ENCODE measurements at places on chromosomes 12 and 14.
A peak's percentile ranks its signal among the peaks of the same experiment; 100 is the strongest.

- peak; percentile 57 for DNase-seq
These were observed 41.9 kb downstream of the ATP23 start for GRCh38 chr12:57983146-57983857.

GRCh38 chr12:4014444-4014843, 141.2 kb upstream of the PARP11 start:
- no peak for DNase-seq

GRCh38 chr12:73053893-73054292, 781.7 kb downstream of the TRHDE start:
- no peak for DNase-seq

GRCh38 chr14:22112004-22112403, 438.4 kb upstream of the OR4E1 start:
- DNase-seq: peak; percentile 3

GRCh38 chr12:83031196-83031595, 344.5 kb downstream of the TMTC2 start:
- DNase-seq: no peak

DNA sequence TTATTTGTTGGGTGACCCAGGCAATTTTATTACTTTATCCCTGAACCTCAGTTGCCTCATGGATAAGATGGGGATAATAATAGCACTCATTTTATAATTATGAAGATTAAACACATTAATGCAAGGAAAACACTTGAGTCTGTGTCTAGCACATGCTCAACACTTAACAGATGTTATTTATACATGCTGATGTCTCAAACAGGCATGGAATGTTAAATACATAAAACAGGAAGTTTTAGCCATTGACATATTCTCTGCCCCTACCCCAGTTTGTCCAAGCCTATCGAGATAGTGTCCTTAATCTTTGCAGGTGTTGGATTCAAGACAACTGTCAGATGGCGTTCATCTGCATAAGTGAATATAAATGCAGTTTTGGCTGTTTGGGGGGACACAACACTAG, 109.8 kb downstream of the SCAF11 start:
- DNase-seq: no peak

- no peak for DNase-seq
These were observed 1.3 kb upstream of the NR2C1 start for GRCh38 chr12:95074766-95075165.

DNA sequence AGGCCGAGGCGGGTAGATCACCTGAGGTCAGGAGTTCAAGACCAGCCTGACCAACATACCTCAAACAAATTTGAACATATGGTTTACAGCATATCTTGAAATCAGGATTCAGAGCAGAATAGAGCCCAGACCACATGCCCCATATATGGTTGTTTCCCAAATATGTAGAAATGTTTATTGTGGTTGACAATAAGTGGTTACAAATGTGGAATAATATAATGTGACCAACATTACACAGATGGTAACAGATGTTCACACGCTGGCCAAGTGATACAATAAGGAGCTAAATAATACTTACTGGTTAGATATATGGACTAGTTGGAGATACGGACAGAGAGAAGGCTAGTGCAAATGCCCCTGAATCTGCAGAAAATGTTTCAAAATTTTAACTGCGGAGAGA, 85.3 kb downstream of the MAPKAPK5 start:
- no peak for DNase-seq

GRCh38 chr12:122999196-122999946, 18.9 kb downstream of the ARL6IP4 start:
- DNase-seq: no peak

DNA sequence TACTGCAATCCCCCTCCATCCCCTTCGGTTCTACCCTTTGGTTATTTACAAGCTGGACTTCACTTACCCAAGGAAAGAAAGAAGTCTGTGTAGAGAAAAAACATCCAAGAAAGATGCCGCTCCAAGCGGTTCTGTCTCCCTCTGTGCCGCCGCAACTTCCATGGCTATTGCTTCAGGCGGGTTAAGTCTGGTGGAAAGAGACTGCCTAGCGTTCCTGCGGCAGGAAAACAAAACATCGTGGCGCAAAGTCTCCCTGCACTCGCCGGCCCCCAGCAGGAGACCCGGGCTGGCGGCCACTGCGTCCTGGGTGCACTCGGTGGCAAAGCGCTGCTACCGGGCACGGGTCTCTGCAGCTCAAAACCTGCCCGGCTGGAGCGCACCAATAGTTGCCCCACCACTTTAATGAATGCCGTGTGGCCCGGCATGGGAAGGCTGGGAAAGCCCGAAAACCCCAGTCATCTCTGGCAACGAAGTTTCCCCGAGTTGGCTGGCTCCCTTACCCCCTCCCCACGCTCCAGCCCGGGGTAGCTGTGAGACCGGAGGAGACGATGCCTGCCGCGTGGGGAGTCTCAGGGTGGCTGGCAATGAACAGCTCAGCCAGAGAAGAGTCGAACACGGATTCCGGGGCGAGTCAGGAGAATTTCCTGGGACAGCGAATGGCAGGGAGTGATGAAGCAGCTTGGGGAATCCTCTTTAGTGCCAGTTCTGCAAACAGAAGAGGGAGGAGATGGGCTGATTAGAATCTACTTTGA, 3.5 kb upstream of the KCNK10 start:
- peak; percentile 13 for DNase-seq

GRCh38 chr14:75461755-75462349, 34.0 kb downstream of the JDP2 start:
- no peak for DNase-seq

DNA sequence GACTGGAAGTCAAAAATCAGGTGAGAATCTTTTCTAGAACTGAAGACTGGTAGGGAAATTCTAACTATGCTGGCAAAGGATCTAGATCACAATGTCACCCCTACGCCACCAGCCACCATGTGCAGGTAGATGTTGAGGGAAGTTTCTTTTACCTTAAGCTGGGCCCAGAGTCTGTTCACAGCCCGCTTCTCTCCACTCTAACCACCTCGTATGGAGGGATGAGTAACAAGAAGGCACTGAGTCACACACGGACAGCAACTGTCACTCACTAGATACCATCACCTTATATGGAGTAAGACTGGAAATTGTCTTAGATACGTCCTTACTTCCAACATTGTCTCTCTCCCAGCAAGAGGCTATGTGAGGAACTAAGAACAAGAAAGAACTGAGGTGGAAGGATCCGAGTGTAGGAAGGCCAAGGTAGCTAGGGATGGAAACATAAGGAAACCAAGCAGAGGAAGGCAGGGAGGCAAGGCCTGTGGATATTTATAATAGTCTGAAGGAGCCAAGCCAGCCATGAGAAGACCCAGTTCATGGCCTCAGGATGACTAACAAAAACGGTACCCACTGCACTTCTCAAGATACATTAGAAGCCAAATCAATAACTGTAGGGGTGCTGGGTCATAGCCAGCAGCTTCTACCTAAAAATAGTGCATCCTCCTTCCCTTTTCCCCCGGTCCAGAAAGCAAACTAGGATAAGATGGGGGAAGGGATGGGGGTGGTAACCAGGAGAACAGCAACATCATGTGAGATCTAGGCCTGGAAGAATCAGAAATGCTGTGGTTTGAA, 15.5 kb downstream of the REM2 start:
- DNase-seq: peak; percentile 89

DNA sequence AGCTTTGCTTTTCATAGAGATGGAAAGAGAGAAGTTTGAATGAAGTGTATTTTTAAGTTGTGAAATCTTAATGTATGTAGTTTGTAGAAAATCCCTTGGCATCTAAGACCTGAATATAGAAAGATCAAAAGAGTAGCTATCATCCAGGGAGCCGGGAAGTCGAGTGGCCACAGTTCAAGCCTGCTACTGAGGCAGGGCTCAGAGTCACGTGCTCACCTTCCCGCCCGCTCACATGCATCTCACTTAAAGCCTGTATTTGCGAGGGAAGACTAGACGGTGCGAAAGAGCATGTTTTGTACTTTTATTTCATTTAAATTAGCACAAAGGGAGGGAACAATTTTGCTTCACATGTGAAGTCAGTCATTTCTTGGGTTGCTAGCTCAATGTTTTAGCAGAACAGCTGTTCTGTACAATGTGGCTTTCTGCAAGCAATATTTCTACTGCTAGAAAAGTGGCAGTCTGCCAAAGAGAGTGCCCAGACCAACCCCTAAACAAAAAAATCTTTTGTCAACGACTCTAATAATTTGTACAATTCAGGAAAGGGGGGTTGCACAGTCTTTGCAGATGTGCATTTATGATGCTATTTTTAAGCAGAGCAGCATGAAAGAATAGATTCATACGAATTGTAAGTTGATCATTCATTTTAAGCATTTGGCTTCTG, 290.7 kb downstream of the NPAS3 start:
- DNase-seq: no peak

DNA sequence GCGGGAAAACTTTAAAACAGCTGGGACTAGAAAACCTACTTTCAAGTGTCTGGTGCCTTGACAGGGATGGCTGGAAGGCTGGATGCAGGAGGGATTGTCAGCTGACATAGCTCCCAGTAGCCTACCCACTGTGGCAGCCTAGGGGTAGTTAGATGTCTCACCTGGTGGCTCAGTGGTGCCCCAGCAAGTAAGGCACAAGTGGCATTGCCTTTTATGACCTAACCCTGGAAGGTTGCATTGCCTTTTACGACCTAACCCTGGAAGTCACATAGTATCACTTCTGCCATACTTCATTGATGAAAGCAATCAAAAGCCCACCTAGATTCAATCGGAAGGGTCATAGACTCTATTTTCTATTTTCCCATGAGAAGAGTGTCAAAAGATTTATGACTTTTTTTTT, 724.7 kb upstream of the TBX3 start:
- no peak for DNase-seq

- DNase-seq: no peak
These were observed 1104.7 kb downstream of the BCL11B start for GRCh38 chr14:98167275-98167674.

- DNase-seq: peak; percentile 57
These were observed 42.4 kb upstream of the SGPP1 start for GRCh38 chr14:63770187-63770807.

DNA sequence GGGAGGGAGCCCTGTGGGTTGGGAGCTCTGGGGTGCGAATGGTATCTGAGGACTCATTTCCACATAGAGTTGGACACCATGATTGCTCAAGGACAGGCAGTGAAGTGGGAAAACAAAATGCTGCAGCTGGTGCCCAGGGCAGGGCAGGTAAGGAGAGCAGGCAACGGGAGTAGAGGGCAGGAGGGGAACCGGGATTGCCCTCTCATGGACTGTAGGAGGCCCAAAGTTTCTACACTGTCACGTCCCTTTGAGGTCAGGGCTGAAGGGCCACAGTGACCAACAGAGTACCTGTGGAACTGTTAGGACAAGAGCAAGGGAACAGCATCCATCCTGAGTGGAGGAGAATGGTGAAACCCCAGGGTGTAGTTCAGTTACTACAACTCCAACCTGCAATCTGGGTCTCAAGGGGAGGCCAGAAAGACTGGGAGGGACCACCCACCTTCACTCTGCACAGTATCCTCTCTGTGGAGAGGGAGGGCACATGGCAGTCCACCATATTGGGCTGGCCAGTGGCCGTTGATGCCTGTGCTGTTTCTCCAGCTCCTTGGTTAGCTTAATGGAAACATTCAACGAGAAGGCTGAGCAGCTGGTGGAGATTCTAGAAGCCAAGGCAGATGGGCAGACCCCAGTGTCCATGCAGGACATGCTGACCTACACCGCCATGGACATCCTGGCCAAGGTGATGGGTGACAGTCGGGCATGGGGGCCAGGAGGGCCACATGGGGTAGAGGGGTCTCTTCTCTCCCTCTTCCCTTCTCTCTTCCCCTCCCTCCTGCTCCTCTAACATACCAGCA, 22.2 kb downstream of the CYP46A1 start:
- no peak for DNase-seq

- no peak for DNase-seq
These were observed 61.1 kb downstream of the PRMT8 start for GRCh38 chr12:3551976-3552725.

DNA sequence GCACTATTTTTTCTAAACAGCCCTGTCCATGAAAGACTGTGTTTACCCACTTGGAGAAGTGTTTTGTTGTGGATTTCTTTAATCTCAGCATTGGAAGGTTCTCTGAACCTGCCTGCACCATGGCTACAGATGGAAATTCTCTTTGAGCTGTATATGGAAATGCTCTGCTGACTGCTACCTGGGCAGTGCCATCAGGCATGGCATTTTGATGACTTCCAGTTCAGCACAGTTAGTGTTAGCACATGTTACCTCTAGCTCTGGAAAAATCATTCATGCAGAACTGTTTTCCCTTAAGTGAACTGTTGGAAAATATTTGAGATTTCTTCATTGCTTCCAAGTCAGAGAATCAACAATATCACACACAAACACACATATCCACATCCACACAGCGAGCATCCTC, 52.6 kb upstream of the RIC8B start:
- DNase-seq: no peak

- peak; percentile 35 for DNase-seq
These were observed 75.2 kb downstream of the PITPNM2 start for GRCh38 chr12:123075646-123076171.

DNA sequence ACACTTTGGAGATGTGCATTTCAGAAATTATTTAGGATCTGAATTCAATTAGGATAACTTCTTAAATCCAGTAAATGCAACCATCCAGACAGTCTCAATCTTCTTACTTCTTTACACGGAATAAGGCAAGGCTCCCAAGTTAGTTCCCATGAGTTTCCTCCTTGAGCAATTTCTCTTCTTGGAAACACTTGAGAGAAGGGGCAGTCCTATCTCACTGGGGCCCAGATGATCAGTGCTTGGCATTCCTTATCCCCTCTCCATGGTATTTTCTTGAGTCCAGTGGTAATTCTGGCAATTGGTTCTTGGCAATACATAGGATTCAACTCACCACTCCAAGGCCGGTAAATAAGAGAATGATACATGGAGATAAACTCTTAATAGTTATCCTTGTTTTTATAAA, 87.1 kb upstream of the PTHLH start:
- DNase-seq: no peak

GRCh38 chr14:54256156-54256555, 140.7 kb upstream of the CDKN3 start:
- DNase-seq: no peak

DNA sequence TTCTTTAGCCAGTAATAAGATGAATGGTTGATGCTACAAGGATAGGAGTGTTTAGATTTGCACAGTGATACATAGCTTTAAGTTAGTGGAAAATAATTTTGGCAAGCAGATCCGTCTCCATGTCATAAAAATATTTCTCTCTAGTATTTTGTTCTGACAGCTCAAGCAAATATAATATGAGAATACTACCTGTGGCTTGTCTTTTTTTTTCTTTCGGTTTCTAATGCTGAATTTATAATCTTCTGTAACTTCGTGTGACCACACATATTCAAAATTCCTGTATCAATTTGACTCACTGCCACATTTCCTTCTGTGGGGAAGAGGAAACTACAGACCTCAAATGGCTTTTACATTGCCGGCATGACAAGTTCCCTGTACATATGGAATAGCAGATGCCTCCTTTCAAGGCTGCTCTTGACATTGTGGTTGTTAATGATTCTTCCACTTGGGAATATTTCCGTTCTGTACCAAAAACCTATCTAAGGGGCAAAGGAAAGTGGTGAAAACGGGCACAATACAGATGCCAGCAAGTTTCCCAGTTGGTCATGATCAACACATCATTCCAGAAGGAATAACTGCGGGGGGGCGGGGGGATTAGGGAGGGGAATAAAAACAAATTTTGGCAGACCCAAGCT, 103.6 kb upstream of the CCDC91 start:
- no peak for DNase-seq

Measured in EL (cell line).